ENCODE measurements at places on chromosomes 7 and 10.

GRCh38 chr7:19749658-19750057, 23.8 kb downstream of the TMEM196 start:
- no peak for DNase-seq

- DNase-seq, result no peak
Observed at GRCh38 chr7:45446195-45446944, 127.8 kb upstream of the ADCY1 start.

DNA sequence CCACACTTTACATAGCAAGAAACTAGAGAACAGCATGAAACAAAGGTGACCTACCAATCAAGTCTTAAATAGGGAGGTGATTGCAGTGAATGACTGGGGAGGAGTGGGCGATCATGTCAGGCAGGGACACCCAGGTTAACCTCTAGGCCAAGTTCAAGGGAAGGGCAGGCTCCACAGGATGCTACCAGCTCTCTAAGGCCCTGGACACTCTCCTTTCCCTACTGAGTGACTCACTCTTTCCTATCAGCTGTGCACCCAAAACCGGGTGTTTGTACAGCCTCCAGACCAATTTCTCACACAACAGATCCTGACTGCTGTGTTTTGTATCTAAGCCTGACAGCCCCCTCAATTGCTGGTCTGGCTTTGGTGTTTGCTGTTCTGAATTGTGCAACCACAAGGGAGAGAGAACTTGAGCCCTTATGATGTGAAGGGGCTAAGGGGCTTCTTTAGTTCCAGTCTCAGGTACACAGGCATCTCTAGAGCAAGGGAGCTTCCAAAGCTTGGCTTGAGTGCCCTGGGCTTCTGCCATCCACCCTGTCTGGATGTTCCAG, 107.8 kb downstream of the TBXAS1 start:
- no peak for DNase-seq

DNA sequence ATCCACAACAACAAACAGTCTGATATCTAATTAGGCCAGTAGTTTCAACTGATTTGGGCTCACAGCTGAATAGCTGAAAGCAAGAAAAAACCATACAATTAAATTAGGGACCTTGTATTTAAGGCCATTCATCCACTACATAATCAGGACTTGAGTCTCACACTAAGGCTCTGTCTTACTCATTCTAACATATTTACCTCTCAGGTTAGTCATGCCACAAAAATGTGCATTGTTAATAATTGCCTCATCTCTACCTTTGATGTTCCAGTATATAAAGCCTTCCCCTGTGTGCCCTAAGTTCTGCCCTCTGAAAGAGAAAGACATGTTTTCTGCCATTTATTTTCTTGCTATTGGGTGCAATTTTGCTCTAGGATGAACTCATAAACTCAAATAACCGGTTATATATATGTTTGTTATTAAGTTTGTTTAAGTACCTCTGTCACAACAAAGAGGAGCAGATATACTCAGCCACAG, 5.3 kb upstream of the C1GALT1 start:
- DNase-seq, result no peak

GRCh38 chr7:138898255-138898654, 82.9 kb downstream of the KIAA1549 start:
- no peak for DNase-seq

- DNase-seq, result no peak
Observed at GRCh38 chr7:116950889-116951351, 2.4 kb upstream of the ST7 start.

GRCh38 chr10:89659143-89660131, 14.4 kb upstream of the PANK1 start:
- no peak for DNase-seq

- no peak for DNase-seq
Observed at GRCh38 chr10:109706026-109706560, 217.2 kb downstream of the XPNPEP1 start.

DNA sequence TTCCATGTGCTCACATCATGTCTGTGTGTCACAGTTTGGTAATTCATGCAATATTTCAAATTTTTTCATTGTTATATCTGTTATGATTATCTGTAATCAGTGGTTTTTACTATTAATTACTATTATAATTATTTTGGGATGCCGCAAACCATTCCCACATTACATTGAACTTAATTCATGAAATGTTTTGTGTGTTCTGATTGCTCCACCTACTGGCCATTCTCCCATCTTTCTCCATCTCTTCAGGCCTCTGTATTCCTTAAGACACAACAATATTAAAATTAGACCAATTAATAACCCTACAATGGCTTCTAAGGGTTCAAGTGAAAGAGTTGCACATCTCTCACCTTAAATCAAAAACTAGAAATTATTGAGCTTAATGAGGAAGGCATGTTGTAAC, 398.5 kb downstream of the PCDH15 start:
- DNase-seq, result no peak
